ENCODE measurements at places on chromosomes 6 and 20. TPM values are rescaled to one million over a fixed set of nuclear protein-coding genes. Genes with fewer than 3 reads are reported as not detected.

KIAA0408 gene
- total RNA-seq = 5.0 TPM

THBD gene
- total RNA-seq = 17.4 TPM

- DNase-seq = no peak
These were observed 70.9 kb downstream of the UST start for GRCh38 chr6:148817689-148818088.

GRCh38 chr6:16228709-16229665 lies 9.4 kb upstream of the GMPR start:
- no peak for DNase-seq

DNA sequence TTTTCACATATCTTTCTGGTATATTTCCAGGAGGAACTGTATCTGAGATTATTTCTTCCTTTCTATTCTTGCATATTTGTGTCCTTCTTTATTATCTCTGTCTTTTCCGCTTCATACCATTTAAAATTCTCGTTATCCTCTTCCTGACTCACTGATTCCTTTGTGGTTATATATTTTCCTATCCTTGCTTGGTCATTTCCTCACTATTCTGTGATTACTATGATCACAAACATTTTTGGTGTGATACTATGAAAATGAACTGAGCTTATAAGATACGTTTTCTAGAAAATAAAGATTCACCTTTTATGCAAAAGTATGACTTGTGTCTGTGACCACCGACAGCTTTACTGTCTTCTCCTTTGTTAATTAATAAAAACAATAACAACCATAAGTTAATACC lies 26.5 kb upstream of the MYCT1 start:
- DNase-seq = peak; percentile 27

DNA sequence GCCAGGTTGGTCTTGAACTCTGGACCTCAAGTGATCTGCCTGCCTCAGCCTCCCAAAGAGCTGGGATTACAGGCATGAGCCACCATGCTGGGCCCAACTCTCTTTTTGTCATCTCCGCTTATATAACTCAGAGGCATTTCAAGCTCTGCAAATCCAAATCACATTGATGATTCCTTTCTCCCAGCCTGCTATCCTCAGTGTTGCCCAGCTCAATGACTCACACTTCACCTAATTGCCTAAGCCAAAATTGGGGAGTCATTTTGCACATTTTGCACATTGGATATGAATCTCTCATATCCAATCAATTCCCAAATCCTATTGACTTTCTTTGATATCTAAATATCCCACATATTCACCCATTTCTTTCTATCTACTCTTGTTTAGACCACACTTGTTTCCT lies 3.9 kb downstream of the UTRN start:
- no peak for DNase-seq

DNA sequence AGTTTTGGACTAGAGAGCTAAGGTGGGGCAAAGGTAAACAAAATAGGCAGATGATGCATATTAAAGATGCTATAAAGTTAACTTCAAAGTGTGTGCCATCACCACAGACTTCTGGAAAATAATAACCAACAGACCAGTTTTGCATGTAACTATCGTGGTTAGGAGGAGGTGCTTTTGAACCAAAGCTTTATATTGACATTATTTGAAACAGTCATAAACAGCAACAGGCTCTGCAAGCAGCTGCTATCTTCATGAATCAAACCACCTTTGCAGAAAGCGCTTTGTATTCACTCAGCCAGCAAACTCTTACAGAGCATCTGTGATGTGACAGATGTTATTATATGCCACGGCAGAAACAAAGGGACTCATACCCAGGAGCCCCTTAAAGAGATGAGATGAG lies 81.9 kb downstream of the CRYBG1 start:
- DNase-seq = peak; percentile 16

DNA sequence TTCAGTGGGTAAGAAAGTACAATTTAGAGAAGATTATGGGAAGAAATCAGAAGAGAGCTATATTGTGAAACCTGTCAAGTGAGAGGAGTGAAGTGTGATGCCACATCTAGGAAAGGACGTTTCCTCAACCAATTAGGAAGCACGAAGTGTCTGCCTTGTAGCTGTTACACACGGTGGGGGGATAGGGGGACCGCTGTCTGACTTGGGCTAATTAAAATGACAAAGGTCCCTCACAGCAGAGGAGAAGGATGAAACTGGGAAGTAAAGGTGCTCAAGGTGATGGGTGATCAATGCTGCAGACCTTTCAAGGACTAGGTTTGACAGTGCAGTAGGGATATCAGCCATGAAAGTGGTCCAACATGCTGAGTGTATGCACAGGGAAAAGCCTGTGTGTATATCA lies 181.1 kb upstream of the PRSS16 start:
- DNase-seq = no peak

DNA sequence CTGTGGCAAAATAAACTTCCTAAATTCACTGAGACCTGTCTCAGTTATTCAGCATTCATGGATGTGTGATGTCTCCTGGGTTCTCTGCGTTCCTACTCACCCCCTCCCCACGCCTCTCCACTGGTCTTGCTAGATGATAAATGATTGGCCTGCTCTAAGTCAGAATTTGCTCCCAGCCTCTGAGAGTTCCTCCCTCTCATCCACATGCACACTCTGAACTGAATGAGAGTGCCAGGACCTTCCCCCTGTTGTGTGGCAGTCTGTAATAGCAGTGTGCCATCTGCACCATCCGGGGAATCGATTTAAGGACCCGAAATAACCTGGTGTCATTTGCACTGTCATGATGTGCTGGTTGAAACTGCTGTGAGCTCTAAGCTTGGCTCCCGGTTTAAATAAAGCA lies 135.8 kb upstream of the AFDN start:
- no peak for DNase-seq

- DNase-seq = peak; percentile 85
These were observed 43.6 kb downstream of the FGD2 start for GRCh38 chr6:37048851-37049757.

GRCh38 chr20:62321521-62321948 lies 18.7 kb downstream of the ADRM1 start:
- peak; percentile 8 for DNase-seq

- peak; percentile 70 for DNase-seq
These were observed 116.5 kb downstream of the TCP11 start for GRCh38 chr6:35024551-35025054.

GRCh38 chr20:10504994-10505730 lies 70.1 kb downstream of the SLX4IP start:
- DNase-seq = no peak

Data from LHCN-M2 (cell line).